Stimulated activated CD4-positive, alpha-beta T cell treated with anti-CD3 and anti-CD28 coated beads, Interleukin-4, amount 100 ng/mL, for 48 hours (primary cell): ENCODE measurements at places on chromosomes 3 and 15.

DNA sequence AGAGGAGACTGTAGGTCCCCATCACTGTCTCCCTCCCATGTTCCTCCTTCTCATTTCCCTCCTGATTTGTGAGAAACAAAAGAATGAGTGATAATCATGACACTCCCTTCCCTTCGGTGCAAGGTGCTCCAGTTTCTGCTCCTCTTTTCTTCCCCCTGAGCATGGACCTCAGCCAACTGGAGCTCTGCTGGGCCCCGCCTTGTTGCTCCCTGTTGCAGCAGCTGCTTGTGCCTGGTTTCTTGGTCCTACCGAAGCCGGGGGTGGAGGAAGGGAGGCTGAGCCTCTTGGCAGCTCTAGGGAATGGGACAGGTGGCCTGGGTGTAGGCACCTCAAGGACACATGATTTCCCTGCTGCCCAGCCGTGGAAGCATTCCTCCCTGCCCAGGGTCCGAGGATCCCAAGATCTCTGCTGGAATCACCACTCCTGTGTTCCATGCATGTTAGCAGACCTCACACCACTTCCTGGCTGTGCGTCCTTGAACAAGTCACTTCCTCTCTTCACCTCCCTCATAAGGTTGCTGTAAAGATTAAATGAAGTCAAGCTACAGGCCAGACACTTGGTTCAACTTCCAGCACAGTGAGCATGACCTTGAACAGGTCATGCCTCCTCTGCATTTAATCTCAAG lies 131.6 kb upstream of the ABHD17C start:
- DNase-seq: no peak

DNA sequence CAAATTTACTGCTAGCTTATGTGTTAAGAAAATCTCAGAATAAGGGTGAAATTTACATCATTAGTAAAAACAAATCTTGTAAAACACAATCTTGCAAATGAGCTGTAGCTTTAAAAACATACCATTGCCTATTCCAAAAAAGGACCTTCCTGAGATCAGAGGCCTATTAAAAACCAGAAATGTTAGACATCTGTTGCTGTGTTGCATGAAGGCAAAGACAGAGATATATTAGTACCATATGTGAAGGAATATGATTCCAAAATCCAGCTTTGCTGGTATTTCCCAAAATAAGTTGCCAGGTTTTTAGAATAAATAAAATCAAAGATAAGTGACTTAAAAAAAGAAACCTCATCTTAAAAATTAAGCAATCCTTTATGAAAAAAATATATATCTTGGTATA lies 504.1 kb upstream of the CDIN1 start:
- DNase-seq: no peak

DNA sequence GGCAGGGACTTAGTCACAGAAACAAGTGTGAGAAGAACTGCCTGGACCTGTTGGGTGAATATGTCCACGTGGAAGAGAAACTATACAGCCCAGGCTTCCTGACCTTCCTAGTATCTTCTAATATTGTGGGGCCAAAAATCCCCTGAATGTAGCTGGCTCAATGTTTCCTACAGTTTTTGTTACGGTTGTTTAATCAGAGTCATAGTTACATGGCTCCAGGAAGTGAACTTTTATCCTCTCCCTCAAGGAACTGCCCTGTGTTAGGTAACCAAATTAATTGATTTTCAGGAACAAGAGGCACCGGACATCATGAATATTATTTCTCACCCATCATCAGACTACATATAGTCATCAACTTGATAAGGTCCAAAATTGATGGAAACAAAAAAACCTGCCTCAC lies 59.0 kb downstream of the ANXA2 start:
- no peak for DNase-seq

DNA sequence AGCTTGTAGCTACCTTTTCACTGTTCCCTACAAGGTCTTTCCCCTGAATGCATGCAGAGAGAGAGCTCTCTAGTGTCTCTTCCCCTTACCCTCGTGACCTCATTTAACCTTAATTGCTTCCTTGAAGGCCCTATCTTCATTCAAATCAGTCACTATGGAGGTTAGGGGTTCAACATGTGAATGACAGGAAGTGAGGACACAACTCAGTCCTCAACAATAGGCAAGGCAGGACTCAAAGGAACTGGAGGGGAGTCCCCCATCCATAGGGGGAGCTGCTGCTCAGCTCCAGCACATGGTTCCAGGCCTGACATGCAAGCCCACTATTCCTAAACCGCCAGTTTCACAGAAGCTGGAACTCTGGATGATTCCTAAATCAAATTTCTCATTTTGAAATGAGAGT lies 33.8 kb upstream of the GYG1 start:
- DNase-seq: no peak

- no peak for DNase-seq
These were observed 1287.2 kb downstream of the NSUN3 start for GRCh38 chr3:95350049-95350448.

DNA sequence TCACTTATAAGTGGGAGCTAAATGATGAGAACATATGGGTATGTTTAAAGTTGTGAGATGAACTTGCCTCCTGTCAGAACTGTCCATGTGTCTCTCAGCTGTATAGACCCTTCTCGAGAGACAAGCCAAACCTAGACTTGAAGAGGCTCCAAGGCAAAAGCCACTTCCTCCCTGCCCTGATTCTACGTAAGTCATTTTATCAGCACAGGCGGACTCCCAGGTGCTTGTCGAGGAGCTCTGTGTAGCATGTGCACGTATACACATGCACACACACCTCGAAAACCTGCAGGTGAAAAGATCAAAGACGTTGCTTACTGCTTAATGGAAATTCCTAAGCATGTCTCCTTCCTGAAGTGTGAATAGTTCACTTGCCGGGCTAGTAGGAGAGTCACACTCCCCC lies 5.6 kb upstream of the CLEC3B start:
- no peak for DNase-seq

GRCh38 chr3:128624526-128625138 lies 26.0 kb downstream of the RPN1 start:
- DNase-seq: no peak

- DNase-seq: no peak
These were observed 189.7 kb downstream of the TNIK start for GRCh38 chr3:171270541-171270940.

GRCh38 chr3:197547306-197548011 lies 8.3 kb downstream of the BDH1 start:
- no peak for DNase-seq

DNA sequence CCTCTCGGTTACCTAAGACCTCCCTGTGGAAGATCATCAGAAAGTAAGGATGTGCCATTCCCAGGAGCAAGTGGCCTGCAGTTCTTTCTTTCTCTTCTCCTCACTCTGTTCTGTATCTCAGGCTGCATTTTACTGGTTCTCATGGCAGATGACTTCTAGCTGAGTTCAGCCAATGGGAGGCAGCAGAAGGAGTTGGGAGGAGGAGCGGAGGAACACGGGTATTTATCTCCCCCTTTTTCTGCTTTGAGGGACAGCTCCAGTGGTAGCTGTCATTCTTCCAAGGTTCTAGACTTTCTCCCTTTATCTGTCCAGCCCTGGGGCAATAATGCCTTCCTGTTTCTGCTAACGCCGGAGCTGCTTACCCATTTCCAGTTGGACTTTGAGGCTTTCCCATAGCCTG lies 339.9 kb downstream of the NR2F2 start:
- DNase-seq: no peak

GRCh38 chr3:155323063-155323666 lies 29.7 kb upstream of the STRIT1 start:
- DNase-seq: no peak

DNA sequence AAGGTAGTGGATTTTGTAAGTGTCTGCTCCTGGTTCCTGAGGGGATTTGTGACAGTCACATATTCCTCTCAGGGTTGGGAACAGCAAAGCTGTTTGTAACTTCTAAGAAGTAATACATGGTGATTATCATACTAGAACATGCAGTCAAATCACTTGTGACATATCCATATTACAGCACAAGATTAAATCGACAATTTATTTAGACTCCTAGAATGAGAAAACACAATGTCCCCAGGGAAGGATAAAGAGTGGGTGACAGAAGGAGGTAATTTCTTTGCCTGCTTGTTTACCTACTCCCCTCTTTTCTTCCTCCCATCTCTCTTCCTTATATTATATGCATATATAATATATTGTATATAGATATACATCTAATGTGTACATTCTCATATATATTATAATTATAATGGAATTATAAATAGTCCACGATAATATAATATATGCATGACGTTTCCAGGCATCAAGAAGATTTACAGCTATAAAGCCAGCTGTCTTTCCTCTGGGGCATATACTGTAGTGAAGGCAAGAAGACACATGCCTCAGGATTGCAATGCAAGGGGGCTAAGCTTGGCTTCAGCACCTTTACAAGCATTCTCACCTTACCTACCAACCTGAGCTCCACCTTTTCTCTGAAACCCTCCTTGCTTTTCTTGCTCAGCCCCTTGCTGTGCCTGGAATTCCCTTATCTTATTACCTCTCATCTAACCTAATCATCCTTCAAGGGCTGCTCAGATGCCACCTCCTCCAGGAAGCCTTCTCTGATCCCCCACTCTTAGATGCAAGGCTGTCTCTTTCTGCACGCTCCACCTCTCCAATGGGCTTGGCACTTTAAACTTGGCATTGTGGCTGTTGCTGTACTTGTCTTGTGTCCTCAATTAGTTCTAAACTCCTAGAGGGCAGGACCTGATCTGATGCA lies 73.1 kb upstream of the PIAS1 start:
- DNase-seq: no peak

GRCh38 chr15:56929933-56930332 lies 11.5 kb downstream of the TCF12 start:
- DNase-seq: no peak

DNA sequence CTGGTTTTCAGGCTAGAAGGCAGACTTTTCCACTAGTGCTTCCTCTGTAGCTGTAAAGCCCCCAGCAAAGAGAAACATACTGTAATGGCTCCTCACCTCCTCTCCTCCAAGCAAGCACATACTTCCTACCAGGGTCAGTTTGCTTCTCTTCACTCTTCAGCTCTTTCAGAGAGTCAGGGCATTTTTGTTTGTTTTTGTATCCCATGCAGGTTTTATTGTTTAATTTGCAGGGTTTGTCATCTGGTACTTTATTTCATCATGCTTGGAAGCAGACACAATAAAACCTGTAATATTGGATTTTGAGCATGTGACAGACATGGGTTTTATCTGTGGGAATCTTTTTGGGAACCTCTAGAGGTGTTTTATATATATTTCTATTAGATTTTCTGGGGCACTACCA lies 753.3 kb upstream of the ROBO1 start:
- no peak for DNase-seq

DNA sequence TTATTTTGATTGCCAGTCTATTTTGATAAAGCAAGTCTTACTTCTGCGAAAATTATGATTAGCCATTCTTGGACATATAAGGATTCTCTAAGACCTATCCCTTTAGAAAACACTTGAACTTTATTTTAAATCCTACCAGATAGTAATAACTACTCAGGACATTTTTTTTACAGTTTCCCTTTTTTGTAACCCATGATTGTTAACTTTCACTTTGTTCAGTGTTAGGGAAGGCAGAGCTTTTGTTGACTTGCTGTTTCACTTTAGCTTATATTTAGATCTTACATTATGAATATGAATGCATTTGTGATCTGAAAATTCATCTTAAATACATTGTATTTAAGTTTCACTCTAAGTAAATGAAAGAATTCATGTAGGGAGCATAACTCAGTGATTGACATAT lies 167.0 kb downstream of the AKAP13 start:
- no peak for DNase-seq

- DNase-seq: no peak
These were observed 127.1 kb downstream of the PTPRG start for GRCh38 chr3:61688307-61688984.

- DNase-seq: no peak
These were observed 30.3 kb downstream of the IL12A start for GRCh38 chr3:160018959-160019358.

DNA sequence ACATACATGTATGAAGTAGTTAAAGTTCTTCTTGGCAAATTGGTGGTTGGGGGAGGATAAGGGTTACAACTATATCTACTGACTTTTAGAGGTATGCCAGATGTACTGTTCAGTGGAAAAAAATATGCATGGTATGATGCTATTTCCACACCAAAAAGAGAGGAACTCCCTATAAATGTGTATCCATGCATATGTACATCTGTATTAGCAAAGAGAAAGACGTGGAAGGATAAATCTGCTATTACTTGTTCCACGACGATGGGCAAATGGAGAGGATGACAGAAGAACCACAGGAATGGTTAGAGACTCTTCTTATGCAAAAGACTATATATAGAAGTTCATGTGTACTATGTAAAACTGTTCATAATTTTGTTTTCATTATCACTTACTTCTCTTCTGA lies 197.6 kb downstream of the RORA start:
- no peak for DNase-seq

DNA sequence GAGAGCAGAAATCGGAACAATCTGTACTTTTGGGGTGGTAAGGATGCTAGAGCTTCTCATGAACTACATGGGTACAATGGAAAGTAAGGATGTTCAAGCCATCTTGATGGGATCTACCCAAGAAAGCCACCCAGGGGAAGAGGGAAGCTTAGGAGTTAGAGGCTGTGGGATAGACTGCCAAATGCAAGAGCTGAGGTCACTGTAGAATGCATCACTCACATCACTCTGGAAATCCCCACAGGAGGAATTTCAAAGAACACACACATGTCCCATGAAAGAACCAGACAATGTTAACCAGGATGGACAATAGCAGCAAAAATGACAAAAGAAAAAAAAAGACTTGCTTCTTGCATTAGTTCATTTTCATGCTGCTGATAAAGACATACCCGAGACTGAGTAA lies 32.8 kb upstream of the UBE2E2 start:
- no peak for DNase-seq

DNA sequence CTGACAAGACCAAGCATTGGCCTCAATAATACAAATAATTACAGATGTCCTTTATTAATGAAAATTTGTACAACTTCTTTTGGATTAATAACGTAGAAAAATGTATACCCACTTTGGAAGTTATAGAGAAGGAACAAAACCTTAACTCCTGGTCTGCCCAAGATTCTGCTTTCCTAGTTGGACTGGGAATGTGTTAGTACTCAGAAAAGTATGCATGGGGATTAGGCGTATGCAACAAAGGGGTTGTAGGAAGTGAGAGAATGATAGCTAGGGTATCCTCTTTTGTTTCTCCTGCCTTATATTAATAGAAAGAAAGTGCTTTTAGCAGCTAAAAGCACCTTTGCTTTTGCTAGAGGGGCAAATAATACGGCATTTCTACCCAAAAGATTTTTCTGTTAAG lies 116.2 kb upstream of the LRRFIP2 start:
- DNase-seq: no peak

DNA sequence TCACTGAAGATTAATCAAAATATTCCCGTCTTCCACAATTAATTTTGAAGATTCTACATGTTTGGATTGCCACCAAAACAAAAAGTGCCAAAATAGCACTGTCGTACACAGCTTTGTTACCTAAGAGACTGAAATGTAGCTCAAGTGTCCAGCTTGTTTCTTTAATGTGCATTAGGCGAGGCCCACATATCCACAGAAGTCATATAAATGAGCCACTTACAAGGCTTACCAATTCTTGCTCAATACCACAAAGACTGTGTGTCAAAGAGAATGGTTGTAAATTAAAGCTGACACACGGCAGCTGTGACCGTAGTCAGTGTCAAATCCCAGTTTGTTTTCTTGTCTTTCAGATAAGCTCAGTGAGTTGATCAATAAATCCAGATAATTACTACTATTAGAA lies 639.4 kb upstream of the TBL1XR1 start:
- no peak for DNase-seq
